Activated naive CD8-positive, alpha-beta T cell treated with anti-CD3 and anti-CD28 coated beads, Interleukin-2, amount 50 U/mL, for 16 hours (primary cell): ENCODE measurements at places on chromosomes 3 and 15.

GRCh38 chr3:14462738-14463137, 60.3 kb downstream of the SLC6A6 start:
- DNase-seq, result no peak

DNA sequence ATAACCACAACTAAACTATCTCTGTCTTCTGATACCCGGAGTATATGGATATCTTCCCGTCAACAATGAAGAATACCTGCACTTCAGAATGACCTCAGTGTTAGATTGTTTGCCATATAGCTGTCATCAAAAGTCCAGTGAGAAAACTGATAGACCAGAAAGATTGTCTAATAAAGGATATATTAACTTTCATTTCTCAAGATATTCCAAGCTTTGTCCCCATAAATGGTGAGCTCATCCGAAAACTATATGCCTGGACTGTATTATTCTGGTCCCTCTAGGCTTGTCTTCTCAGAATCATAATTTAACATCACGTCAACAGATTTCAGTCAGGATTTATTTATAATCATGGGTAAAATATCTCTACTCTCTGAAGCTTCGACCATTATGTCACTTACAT, 100.5 kb downstream of the ATP8B4 start:
- DNase-seq, result no peak

- no peak for DNase-seq
These were observed 55.8 kb upstream of the MYO5C start for GRCh38 chr15:52351206-52351908.

DNA sequence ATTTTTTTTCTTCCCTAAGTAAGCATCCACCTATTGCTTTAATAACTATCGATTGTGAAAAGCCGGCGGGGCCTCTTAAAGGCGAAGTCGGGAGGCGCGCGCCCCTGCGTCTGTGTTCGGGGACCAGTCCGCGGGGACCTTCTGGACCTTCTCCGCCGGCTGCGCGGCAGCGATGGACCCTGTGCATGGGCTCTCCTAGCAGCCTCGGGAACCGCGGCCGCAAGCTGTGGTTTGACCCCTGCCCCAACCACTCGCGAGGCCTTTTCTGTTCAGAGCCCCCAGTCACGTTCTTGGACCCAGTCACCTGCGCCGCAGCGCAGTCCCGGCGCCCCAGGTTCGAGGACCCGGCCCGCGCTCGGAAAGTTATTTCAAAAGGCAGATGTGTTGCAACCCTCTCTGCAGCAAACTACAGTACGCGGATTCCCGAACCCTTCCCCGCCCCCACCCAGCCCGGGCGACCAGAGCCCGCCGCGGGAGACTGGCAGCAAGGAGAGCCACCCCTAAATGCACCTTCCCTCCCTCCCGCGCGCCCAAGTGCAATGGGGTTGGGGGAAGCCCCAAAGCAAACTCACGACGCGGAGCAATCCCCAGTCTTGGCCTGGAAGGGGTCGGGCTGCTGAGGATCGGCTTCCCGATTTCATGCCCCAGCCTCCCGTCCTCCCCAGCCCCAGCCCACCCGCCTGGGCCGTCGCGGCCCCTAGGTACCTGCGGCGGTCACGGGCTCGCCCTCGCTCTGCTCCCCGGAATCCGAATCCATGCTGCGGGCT, 684 bp downstream of the TNFAIP8L3 start:
- DNase-seq, result no peak

GRCh38 chr3:129439226-129439816, 427 bp downstream of the MBD4 start:
- no peak for DNase-seq

GRCh38 chr3:72768936-72769335, 79.3 kb downstream of the SHQ1 start:
- DNase-seq, result no peak

DNA sequence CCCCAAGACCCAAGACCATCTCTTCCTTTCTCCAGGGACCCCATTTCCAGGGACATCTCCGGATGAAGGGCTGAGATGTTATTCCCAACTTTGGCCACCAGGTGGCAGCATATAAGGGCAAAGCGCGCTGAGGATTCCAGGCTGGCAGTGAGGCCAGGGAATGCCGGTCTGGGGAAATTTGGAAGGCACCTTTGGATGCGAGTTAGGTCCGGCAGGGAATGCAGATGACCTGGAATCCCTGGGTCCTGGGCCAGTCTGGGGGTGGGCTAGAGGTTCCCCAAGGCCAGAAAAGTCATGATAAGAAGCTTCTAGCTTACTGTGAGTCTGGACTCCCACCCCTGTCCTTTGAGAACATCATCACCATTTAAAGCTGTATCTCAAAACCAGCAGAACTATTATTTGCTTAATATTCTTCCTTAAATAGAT, 1.6 kb upstream of the CHST13 start:
- no peak for DNase-seq

DNA sequence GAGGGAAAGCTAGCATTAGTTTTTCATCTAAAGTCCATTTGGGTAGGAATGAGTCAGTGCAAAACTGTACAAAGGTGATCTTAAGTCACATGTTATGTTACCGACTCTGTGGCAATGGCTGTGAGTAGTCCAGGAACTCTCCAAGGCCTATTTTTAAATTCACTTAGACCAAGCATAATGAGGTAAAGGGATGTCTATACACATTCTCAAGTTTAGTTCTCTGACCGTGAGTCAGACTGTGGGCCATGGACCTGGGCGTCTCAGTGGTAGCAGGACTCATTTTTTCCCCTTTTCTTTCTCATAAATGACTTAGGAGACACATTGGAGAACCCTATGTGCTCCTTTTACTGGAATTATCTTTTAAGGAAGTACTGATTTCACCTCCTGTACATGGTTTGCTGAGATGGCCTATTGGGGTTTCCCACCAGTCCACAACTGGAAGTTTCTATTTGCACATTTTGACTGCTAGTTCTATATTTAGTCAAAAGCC, 488.7 kb upstream of the TPRG1 start:
- DNase-seq, result no peak

GRCh38 chr3:125054449-125055329, 1.1 kb downstream of the HEG1 start:
- no peak for DNase-seq

GRCh38 chr3:10187290-10187876, 22.7 kb downstream of the IRAK2 start:
- no peak for DNase-seq

DNA sequence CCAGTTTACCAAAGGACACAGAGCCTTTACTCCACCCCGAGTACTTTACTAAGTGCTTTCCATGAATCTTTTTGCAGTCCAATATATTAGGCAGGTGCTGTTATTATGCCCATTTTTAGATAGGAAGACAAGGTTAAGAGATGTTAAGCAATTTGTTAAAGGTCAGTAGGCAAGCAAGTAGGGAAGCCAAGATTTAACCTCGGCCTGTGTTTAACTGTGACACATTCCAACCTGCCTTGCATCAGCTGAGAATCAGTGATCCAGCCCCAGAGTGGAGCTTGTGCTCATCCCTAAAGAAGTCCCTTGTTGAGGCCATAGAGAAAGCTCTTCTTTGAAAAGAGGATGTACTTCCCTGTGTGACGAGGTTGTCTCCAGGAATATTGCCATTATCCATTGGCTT, 51.3 kb upstream of the C15orf61 start:
- DNase-seq, result no peak

- DNase-seq, result no peak
These were observed 23.7 kb downstream of the FILIP1L start for GRCh38 chr3:100090669-100091005.

DNA sequence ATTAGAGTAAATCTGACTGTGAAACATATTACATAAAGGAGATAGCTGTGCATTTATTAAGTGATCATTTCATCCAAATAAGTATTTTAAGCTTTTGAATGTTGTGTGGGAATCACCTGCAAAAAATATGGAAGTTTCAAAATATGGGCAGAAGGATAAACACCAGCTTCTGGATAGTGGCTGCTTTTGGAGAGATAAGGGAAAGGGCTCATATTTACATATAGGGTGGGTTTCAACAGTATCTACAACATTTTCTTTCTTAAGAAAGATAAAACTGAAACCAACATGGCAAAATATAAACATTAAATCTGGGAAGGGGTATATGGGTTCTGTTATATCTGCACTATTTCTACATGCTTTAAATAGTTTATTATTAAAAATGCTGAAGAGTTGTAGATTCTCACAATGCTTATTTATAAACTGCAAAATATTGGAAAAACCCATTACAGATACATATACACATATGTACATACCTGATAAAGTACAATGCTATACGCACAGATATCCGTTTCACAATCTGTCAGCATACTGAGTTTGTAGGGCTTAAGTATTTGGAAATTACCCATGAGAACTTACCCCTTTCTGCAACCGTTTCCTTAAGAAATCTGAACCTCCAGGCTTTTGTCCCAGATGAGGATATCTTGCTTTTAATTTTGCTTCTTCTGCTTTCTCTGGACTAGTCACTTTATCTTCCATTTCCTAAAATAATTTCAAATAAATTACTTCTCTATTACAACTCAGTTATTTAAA, 12.1 kb downstream of the ARPP19 start:
- no peak for DNase-seq

GRCh38 chr15:36252146-36252711, 327.2 kb upstream of the CDIN1 start:
- DNase-seq, result no peak

DNA sequence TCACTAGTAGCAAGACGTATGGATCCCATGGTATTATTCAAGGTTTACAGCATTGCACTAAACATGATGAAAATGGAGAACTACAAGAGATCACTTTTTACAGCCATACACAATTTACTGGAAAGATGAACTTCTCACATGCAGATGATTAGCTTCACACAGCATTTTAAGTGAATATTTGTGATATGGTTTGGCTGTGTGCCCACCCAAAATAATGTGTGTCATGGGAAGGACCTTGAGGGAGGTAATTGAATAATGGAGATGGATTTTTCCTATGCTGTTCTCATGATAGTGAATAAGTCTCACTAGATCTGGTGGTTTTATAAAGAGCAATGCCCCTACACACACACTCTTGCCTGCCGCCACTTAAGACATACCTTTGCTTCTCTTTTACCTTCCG, 662.0 kb upstream of the CCDC54 start:
- no peak for DNase-seq

DNA sequence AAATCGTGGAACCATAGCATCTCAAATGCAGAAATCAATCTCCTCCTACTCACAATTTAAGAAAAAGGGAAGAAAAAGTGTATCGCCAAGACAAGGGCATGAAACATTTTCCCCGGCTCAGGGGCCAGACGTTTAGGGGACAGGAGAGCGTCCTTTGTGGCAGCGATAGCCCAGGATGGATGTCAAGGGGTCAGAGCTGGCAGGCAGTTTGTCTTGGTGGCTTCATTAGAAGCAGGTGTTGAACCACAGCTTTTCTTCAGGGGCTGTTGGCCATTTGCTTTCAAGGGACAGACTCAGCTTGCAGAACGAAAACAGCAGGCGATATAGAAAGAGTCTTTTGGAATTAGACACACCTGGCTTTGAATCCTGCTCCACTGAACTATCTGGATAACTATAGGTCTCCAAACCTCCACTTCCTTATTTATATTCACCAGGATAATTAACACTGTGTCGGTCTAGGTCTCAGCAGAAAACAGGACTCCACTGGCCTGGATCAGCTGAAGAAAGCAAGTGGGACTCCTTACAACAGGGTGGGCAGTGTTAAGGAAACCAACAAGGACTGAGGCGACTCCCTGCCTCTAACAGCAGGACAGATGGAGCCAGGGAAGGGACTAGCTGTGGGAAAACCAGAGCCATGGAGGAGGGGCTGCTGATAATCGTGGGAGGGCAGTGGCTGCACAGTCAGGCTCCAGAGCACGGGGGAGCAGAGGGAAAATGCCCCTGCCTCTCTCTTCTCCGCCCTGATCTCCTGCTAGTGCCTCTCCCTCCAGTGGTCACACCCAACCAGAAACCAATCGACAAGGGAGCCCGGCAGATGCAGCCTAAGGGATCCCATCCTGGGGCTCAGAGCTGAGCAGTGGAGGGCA, 123.6 kb downstream of the LIPC start:
- no peak for DNase-seq

- DNase-seq, result no peak
These were observed 14.3 kb downstream of the ARL8B start for GRCh38 chr3:5136211-5136918.

DNA sequence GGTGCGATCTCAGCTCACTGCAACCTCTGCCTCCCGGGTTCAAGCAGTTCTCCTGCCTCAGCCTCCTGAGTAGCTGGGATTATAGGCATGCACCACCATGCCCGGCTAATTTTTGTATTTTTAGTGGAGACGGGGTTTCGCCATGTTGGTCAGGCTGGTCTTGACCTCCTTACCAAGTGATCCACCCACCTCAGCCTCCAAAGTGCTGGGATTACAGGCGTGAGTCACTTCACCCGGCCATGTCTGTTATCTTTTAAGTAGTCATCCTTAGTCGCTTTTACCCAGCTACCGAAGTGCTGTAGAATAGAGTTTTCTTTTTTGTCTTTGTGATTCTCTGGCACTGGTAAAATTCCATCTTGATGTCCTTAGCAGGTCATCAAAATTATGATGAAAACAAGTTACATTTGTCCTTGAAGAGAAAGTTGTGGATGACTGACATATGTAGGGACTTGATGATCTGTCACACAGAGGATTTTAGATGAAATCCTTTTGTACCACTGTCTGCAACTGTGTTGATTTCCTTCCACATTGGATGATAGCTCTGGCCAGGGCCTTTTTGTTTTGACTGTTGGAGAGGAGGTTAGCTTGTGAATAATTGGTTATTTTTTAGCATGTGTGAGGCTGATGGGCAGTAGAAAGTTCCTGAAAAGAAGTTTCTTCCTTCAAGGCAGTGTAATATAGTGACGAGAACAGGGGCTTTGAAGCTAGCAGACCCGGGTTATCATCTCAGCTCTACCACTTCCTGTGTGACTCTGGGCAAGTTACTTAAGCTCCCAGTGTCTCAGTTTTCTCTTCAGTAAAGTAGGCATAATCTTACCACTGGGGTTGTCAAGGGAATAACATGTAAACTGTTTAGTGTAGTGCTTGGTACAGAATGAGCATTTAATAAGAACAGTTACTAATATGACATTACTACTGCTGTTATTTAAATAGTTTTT, 18.8 kb downstream of the ATG7 start:
- DNase-seq, result no peak

GRCh38 chr3:46571684-46572083, 5.6 kb upstream of the LRRC2 start:
- DNase-seq, result no peak

DNA sequence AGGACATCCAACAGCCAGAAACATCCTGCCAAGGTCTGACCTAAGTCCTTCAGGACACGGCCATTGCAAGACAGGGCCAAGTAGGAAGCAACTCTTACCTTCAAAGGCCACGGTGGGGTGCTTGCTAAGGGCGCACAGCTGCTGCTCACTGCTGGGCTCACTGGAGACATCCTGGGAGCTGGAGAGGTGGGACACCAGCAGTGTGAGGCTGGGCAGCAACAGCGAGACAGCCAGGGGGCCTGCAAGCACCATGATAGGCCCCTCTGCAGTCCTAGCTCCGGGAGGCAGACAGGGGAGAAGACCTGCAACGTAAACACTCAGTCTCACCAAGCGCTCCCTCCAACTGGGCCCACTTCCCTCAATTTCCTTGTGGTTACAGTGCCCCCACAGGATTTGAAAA, 79.2 kb downstream of the SEMA5B start:
- no peak for DNase-seq

GRCh38 chr3:143605233-143605950, 242.9 kb downstream of the SLC9A9 start:
- no peak for DNase-seq

- no peak for DNase-seq
These were observed 61.1 kb downstream of the AMOTL2 start for GRCh38 chr3:134312873-134313846.
